ENCODE measurements at places on chromosomes 6 and 20. TPM values are rescaled to one million over a fixed set of nuclear protein-coding genes. Genes with fewer than 3 reads are reported as not detected.

DNA sequence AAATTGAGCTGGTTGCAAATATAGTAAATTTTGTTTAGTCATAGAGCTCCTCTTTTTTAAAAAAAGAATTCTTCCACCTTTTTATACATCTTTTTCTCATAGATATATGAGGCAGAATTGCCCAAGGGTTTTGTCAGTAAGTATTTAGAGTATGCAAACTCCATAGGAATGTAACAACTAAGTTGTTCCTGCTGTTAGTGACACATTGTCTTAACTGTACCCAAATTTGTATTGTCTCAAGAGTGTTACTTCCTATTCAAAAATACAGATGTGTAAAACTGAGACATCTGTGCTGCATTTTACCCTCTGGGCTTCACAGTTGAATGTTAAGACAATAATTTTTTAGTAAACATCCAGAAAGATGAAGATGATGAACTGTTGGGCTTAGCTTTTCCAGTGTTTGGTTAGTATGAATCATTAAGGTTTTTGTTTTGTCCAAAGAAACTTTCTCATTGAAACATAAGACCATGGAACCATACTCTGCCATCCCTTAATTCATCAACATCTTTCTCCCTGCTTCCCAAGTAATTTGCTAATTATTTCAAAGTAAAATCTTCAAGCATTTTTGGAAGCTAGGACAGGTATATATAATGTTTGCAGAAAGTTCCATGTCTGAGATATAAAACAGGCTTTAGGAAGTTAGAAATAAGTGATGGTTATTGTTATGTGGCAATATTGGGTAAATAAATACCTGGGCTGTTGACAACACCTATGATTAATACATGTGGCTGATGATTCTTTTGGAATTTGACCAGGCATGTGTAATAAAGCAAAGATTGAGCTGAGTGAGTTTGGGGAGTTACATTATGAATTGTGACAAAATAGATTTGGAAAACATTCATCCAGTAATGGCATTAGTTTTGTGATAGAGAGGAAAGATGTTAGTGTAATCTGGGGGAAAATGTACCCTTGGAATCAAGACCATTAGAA lies 11.2 kb downstream of the OGFRL1 start:
- DNase-seq, result no peak

TMEM170B gene
- 0.96 TPM for total RNA-seq

GRCh38 chr20:31836853-31837608 lies 8.4 kb downstream of the FOXS1 start:
- no peak for DNase-seq

RAET1G gene
- total RNA-seq, result not detected

OR11A1 gene
- not detected for total RNA-seq

DNA sequence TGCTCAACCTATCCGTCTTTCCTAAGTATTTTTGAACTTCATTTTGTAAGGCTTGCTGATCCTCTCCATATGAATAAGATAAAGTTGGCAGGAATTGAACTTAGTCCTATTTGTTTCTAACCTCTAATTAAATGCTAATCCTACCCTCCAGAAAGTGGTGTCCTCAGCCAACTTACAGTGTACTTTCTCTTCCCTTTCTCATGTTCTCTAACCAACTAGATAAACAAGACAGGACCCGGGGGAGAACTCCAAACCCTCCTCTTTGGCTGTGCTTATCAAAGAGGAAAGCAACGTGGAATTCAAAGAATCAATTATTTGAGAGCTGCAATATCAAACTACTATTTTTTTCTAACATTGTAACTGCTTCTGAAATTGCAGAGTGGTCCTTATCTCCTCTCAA lies 56.5 kb upstream of the NRSN1 start:
- DNase-seq, result no peak

CDYL gene
- total RNA-seq, result 74.2 TPM

SOBP gene
- 0.51 TPM for total RNA-seq

Data from Caki2 (cell line).